ENCODE measurements at places on chromosomes 6 and 20.

- DNase-seq: no peak
Observed at GRCh38 chr6:93894521-93894920, 475.2 kb upstream of the EPHA7 start.

DNA sequence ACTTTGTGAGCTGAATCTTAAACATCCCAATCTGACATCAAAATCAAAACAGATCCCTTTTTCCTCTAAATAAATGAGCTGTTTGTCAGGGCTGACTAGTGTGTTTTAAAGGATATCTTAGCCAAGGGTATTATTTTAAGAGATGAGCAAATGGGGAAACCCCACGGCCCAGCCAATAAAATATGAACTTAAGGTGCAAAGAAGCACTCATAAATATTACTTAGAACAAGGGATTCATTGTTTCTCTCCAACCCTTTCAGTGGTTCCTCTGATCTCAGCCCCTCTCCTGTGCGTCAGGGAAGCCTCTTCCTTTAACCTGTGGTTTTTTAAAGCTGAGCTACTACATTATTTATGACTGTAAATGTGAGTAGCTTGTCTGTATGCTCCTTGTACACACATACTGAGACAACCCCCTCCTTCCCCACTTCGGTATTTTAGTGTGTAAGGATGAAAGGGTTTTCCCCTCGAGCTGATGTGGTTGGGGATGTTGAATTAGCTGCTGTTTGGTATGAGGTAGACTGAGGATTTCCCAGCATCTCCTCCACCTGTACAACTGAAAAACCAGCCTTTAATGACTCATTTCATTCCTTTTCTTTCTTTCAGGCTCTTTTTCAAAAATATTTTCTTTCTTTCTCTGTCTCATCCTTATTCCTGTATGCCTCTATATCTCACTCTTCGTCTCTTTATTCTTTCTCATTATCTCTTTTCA lies 6.5 kb downstream of the BMP5 start:
- DNase-seq: peak; percentile 97

DNA sequence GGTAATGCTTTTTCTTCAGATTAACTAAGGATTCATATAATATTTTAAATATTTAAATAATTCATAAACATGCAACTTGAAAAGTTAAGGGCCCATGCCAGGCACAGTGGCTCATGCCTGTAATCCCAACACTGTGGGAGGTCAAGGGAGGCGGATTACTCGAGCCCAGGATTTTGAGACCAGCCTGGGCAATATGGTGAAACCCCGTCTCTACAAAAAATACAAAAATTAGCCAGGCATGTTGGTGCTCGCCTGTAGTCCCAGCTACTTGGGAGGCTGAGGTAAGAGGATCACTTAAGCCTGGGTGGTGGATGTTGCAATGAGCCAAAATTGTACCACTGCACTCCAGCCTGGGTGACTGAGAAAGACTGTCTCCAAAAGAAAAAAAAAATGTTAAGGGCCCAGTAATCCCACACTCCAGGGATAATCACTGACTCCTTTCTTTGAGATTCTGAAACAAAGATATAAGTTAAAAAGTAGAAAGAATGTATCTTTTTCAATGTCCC lies 7.9 kb upstream of the RIN2 start:
- DNase-seq: no peak

DNA sequence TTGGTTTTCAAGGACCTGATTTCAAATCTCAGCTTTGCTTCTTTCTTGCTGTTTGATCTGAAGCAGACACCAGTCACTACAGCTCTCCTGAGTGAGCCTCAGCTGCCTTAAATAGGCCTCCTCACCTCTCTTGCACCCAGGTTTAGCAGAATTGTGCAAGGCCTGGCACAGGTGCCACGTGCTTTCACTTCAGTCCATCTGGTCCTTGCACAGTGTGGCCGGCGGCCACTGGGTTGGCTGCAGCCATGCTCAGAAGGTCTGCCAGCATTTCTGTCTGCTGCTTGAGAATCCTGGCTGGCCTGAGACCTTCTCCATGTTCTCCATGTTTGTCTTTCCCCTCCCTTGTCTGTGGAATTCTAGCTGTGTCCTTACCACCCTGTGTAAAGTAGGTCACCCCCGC lies 14.5 kb upstream of the DAAM2 start:
- no peak for DNase-seq

DNA sequence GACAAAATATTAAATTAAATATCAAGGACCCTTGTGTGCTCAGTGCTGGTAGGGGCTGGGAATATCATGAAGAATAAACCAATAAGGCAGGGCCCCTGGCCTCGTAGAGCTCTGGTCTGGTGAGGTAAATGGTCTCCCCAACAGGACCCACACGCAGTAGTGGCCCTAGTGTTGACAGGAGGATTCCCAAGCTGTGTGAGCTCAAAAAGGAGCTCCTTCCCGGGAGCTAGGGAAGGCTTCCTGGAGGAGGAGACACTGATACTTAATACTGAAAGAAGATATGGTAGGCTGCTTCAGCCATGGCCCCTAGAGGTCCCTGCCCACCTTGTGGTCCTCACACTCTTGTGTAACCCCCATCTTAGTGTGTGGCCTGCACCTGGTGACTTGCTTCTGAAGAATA lies 209.1 kb downstream of the NFATC2 start:
- no peak for DNase-seq

DNA sequence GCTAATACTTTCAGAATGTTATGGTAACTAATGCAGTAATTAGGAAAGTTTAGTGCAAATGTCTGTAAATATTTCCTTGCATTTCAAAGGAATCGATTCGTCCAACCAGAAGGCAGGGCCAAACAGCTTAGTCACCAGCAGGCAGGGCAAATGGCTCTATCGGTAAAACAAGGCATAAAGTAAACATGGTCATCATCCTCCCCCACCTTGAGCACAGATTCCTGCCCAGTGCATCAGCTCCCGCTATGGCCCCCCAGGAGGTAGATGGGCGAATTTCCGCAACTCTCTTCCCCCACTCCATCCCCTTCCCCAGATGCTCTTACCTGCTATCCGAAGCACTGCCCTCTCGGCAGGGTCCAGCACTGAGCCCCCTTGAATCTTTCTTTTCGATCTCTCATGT lies 103.8 kb upstream of the BEND6 start:
- DNase-seq: no peak

- peak; percentile 20 for DNase-seq
Observed at GRCh38 chr6:148177589-148178233, 164.9 kb upstream of the SASH1 start.

DNA sequence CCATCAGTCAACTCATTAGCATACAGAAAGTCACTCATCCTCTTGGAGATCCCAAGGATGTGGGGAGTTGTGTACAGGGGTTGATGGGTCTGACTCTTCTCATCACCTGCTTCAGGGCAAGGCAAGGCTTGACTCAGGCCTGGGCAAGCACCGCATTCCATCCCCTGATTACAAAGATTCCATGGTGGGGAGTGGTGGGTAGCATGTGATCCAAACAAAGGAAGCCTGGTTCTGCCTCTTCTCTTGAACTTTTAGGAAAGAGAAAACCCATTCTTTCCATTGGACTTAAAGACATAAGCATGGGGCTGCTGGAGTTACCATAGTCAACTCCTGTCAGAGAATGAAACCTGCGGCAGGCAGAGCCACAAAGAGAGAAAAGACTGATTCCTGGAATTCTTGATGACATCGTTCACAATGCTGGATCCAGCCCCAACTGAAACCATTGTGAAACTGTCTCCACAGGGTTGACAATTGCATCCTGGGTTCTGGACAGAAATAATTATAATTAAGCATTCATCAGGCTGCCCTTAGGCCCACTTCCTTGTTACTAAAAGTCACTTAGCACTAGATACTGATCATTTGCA lies 235.8 kb upstream of the KCNG1 start:
- DNase-seq: peak; percentile 79

- peak; percentile 46 for DNase-seq
Observed at GRCh38 chr6:1679688-1680068, 70.0 kb downstream of the FOXC1 start.

- DNase-seq: no peak
Observed at GRCh38 chr20:18886756-18887155, 73.2 kb downstream of the SCP2D1 start.

- no peak for DNase-seq
Observed at GRCh38 chr6:139475646-139476045, 101.2 kb upstream of the CITED2 start.

- no peak for DNase-seq
Observed at GRCh38 chr6:142823256-142823902, 121.6 kb downstream of the HIVEP2 start.
